ENCODE measurements at places on chromosomes 7 and 10. TPM values are rescaled to one million over a fixed set of nuclear protein-coding genes. Genes with fewer than 3 reads are reported as not detected.

GRCh38 chr10:62594093-62594520, 210.4 kb upstream of the ADO start:
- no peak overlapping the region for H3K27ac ChIP-seq
- no peaks in the 10 kb centered on the region for H3K36me3 ChIP-seq
- DNase-seq, result peak; percentile 98

DNA sequence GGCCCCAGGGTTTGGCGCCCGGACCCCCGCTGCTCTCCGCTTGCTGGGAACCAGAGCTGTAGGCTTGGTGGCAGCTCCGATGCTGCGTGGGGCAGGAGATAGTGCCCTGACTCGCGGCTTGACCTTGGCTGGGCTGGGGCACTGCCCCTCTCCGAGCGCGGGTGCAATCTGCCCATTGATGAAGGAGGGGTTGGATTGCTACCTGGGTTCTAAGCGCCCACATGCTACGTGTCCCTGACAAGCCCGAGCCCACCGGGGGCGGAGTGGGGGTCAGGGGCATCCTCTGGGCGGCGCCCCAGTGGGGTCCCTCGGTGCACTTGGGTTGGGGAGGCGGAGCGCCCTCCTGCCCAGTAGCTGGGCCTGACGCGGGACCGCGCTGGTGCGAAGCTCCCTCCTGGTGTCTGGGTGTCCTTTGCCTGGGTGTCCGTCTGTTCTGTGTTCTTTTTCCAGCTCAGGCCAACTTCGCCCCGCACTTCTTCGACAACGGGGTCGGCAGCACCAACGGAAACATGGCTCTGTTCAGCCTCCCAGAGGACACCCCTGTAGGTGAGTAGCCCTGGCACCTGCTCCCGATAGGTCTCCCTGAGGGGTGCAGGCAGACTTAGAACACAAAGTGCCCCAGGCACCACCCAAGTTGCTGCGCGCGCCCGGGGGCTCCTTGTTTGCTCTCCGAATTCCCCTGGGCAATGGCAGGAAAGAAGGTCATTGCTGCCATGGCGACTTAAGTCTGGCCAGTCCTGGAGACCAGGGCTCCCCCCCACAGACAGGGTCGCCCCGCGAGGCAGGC, 900 bp downstream of the CDHR1 start:
- peaks cover 85% of the 10 kb centered on the region for H3K27me3 ChIP-seq
- H3K4me1 ChIP-seq, result no peaks in the 10 kb centered on the region
- H3K4me3 ChIP-seq, result no peak overlapping the region
- no peaks in the 10 kb centered on the region for H3K36me3 ChIP-seq
- no peak overlapping the region for H3K27ac ChIP-seq

CPA2 gene
- not detected for total RNA-seq

CALD1 gene
- 22.1 TPM for total RNA-seq

ITGA8 gene
- total RNA-seq, result not detected
